ENCODE measurements at places on chromosomes 7 and 10. TPM values are rescaled to one million over a fixed set of nuclear protein-coding genes. Genes with fewer than 3 reads are reported as not detected.

DNA sequence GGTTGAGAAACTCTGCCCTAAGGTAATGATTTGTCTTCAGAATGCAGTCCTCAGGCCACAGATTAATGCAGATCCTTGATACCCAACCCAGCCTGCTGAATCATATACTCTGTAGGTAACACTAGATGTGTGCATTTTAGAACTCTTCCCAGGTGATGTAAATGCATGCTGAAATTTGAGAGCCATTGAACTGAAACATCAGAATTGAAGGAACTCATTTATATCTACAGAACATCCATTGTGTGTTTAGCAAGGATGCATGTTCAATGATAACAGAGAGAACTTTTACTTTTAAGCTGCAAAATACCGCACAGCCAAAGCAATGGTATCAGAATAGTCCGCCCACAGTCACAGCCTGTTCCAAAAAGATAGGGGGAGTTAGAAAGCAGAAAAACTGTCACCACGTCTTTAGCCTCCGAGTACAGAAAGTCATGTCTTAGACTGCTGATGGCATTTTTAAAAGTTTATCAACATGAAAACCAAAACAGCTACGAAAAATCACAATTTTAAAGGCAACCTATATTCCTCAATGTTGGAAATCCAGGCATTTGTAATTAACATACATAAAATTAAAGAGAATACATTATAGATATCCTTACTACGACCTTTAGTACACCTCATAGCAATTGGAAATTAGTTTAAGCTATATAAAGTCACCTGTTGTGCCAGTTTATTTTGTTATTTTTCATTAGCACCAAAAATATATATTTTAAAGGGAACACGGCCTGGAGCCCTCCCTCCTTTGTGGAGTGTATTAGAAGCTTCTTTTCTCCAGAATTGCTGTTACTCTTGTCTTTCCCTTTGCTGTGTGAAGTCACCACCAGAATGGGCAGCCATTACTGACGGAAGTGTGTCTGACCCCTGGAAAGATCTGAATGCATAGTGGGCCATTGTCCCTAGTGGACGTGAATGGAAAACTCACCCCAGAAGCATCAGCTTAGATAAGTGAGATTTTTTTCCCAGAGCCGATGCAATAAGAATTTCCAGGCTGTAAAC lies 65.8 kb upstream of the PRKAR2B start:
- DNase-seq: no peak
- no peak overlapping the region for H3K27ac ChIP-seq
- H3K4me3 ChIP-seq: no peak overlapping the region
- no peaks in the 10 kb centered on the region for H3K27me3 ChIP-seq
- H3K36me3 ChIP-seq: no peaks in the 10 kb centered on the region
- H3K4me1 ChIP-seq: no peaks in the 10 kb centered on the region

Gene TRIM74
- 0.34 TPM for polyA plus RNA-seq

- DNase-seq: no peak
- H3K4me1 ChIP-seq: no peaks in the 10 kb centered on the region
- H3K27ac ChIP-seq: no peak overlapping the region
Observed at GRCh38 chr7:85162721-85163120, 24.1 kb downstream of the SEMA3D start.

DNA sequence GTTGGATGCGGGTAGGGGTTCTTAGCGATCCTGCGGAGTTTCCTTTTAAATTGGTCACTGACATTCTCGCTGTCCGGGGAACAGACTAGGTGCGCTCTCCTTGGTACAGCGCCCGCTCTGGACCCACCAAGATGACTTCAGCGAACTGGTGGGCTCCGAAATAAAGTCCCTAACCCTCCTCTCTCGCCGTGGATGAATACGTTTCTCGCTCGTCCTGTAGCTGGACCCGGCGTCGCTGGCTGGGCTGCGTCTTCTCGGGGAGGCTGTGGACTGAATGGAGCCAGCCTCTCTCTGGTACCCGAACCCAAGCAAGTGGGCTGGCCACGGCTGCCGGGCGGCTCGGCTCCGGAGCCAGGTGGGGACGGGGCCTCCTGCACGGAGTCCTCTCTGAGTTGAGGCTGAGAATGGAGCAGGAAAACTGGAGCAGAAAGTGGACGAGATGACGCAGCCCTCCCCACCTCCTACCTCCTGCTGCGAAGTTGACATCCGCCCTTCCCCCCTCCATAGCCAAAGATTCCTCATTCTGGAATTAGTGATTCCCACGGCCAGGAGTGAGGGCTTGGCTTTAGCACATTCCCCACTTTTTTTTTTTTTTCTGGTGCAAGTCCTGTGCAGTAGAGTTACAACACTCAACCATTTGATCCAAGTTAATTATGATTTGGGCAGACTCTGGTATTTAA lies 1.5 kb downstream of the UNC5B start:
- H3K27ac ChIP-seq: no peak overlapping the region
- H3K27me3 ChIP-seq: peaks cover 21% of the 10 kb centered on the region
- H3K36me3 ChIP-seq: no peaks in the 10 kb centered on the region
- H3K4me3 ChIP-seq: no peak overlapping the region

- H3K4me3 ChIP-seq: no peak overlapping the region
- DNase-seq: no peak
- H3K27ac ChIP-seq: no peak overlapping the region
- no peaks in the 10 kb centered on the region for H3K36me3 ChIP-seq
- H3K27me3 ChIP-seq: no peaks in the 10 kb centered on the region
- H3K4me1 ChIP-seq: no peaks in the 10 kb centered on the region
Observed at GRCh38 chr10:96288151-96288621, 16.0 kb upstream of the DNTT start.

DNA sequence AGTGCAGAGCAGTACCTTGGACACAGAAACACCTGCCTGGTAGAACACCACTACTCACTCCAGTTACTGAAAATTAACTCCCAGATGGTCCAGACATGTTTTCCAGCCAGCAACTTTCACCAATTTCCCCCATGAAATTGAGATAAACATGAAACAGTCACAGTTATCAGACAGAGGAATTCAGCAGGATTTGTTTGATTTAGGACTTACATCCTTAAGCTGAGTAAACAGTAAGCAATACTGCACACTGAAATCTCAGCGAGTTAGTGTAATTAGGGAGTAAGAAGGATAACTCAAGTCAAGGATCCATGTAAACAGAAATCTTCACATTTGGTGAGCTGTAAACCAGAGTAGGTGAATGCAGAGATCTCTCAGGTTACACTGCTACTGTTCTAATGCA lies 353.5 kb downstream of the ELMO1 start:
- no peak for DNase-seq
- H3K4me3 ChIP-seq: no peak overlapping the region
- no peak overlapping the region for H3K27ac ChIP-seq
- no peaks in the 10 kb centered on the region for H3K27me3 ChIP-seq

Gene PHYHIPL
- polyA plus RNA-seq: not detected
